ENCODE measurements at places on chromosomes 1 and 21.

DNA sequence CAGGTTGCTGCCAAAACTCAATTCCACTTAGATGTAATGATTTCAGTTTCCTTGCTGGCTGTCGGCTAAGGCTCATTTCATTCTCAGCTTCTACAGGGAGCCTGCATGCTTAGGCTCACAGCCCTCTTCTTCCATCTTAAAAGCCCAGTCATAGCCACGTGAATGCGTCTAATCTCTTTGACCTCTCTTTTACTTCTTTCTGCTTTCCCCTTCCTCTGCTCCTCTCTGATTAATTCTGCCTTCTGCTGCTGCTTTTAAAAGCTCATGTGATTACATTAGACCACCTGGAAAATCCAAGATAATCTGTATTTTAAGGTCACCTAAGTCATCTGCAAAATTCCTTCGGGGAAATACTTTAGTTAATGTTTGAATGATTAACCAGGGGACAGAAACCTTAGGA, 812.8 kb upstream of the BRINP3 start:
- DNase-seq: no peak

DNA sequence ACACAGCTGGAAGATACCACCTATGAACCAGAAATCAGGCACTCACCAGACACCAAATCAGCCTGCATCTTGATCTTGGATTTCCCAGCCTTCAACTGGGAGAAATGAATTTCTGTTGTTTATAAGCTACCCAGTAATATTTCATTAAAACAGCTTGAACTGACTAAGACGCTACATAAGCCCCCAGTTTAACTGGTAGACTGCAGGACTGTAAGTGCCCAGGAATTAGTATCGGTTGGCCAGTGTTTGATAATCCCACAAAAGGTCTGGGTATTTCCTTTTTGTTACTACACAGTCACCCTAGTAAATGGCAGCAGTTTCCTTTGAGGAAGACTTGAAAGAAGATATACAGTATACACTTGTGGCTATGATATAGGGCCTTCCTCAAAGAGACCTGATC, 7.3 kb upstream of the SLC35D1 start:
- no peak for DNase-seq

- DNase-seq: no peak
These were observed 29.5 kb upstream of the TTC4 start for GRCh38 chr1:54686155-54686554.

- no peak for DNase-seq
These were observed 10.5 kb downstream of the PADI3 start for GRCh38 chr1:17259233-17259873.

- DNase-seq: no peak
These were observed 4.4 kb upstream of the DVL1 start for GRCh38 chr1:1353389-1354151.

GRCh38 chr1:2137257-2138121, 57.1 kb downstream of the FAAP20 start:
- DNase-seq: no peak

- no peak for DNase-seq
These were observed 13.4 kb downstream of the CLEC20A start for GRCh38 chr1:178483251-178483957.

DNA sequence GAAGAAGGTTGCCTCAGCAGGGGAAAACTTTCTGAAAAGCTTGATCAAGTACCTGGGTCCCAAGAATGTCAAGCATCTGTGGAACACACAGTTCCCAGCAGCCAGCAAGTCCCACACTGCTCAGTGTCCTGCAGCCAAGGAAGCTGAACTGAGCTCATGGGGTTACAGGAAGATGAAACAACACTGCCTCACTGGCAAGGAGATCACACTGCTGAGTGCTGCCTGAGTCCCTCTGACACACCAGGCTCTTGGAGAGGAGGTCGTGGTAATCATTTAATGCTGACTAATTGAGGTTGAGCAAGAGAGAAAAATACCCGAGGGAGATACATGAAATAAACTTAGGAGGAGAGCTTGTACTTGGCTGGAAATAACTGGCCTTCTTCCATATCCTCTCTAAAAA, 75.2 kb downstream of the MPZL1 start:
- DNase-seq: no peak

DNA sequence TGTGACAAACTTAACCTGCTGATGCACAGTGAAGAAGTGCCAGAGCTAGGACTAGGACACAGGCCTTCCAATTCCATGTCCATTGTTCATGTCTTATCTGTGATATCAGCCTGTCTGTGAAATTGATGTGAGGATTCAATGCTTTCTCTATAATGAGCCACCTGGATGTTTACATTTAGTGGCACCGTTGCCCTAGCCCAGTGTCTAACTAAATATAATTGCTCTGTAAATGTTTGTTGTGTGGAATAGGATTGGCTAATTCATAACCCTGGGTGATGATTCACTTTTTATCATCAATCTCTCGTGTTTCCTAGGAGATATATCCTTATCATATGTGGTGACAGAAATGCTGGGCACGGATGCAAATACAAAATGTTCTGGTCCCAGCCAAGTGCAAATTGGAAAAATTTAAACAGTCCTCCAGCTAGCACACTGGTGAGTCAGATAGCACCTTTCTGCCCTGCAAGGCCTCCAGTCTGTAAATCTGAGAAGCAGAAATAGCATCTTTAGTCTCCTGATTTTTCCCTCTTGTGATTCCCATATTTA, 46.9 kb upstream of the GNG12 start:
- DNase-seq: no peak
